NCI-H2081 treated with DMSO at 0.1 percent for 48 hours (cell line): ENCODE measurements at places on chromosomes 2 and 18.

GRCh38 chr2:37654932-37655841 is 16.3 kb downstream of the CDC42EP3 start:
- no peak for DNase-seq

GRCh38 chr2:235263205-235264120 is 230.4 kb upstream of the AGAP1 start:
- DNase-seq: no peak

DNA sequence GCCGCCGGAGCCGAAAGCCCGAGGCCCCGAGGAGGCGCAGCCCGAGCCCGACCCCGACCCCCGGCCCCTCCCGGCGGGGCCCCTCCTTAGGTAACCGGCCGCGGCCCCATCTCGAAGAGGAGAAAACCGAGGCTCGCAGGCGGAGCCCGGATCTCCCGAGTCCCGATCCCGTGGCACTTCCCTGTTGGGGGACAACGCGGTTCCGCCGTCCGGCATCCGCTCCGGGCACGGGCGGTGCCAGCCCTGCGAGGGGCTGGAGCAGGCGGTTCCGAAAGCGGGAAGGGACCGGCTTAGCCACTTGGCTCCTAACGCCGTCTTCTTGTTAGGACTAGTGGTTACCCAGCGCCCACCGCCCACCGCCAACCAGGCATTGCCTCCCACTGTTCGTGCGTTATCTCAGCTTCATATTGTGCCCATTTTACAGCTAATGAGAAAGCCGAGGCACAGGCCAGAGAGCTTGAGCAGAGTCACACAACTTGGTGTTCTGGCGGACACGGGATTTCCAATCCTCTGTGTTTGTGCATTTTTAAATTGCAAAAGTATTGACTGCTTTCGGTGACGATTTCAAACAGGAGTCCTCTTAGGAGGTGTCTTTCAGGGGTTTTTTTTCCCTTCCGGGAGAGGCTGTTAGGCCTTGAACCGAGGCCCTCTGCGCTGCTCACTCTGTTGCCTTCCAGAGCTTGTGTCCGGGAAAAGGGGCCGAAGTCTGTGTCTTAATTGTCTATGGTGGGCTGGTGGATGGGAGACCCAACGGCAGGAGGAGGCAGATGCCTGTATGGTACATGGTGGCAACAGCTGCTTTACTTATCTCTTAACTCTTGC is 562 bp downstream of the CENPA start:
- no peak for DNase-seq

DNA sequence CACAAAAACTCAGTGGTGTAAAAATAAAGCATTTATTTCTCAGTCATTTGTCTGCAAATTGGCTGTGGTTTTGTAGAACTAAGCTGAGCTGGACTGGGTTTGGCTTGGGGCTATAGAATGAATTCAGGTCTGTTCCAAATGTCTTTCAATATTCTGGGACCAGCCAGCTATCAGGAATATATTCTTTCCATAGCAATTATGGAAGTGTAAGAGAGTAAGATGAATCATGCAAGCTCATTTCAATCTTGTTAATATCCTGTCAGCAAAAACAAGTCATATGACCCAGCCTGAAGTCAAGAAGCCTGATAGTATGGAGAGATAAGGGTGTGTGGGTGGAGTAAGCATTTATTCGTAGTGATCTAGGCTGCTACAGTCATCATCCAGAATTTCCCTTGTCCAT is 481.0 kb upstream of the CDH2 start:
- DNase-seq: no peak

DNA sequence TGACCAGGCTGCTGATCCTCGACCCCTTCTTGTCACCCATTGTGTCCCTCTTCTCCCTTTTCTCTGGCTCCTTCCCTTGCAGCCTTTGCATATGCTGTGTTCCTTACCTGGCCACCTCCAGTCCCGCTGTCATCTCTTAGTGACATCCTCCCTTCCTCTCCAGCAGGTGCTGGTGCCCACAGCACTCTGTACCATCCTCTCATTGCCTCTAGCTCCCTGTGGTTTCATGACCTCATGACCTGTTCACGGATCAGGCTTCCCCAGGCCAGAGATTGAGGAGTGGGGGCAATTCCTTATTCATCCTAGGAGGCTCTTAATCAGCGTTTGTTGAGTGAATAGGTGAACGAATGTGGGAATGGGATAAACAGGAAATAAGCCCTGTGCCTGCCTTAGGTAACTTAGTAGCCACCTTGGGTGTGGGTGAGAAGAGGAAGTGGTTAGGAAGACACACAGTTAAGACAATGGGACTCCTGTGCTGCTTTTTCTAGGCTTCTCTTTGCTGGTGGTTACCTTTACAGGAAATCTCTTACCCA is 35.5 kb downstream of the ITGA6 start:
- no peak for DNase-seq

DNA sequence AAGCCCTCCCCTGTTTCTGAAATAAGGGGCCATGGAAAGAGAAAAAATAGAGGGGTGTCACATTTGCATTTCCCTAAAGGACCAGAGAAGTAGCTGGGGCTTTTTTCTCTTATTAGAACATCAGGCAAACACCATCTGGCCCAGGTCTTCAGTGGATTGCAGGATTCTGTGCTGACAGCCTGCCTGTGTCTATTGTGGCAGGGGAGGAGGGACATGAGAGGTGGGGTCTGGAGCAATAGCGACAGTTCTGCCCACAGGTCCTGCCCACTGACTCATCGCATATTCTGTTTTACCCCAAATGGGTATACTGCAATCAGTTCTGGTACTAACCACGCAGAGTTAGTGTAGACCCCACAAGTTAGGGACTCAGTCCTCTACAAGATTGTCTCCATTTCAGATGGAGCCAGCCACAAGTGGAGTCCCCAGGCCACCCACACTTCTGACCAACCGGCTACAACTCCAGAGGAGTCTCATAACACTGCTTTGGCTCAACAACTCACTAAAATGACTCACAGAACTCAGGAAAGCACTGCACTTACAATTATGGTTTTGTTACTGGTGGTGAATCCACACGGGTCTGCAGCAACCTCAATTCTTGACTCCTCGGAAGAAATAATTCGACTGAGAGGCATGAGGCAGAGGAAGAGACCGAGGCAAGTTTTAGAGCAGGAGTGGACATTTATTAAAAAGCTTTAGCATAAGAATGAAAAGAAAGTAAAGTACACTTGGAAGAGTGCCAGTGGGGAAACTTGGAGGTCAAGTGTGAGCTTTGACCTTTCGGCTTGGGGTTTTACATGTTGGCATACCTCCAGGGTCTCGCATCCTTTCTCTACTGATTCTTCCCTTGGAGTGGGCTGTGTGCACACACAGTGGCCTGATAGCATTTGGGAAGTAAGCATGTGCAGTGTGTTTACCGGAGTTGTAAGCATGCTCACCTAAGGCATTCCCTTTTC is 146.4 kb upstream of the SPATS2L start:
- no peak for DNase-seq

GRCh38 chr2:121140734-121141133 is 144.3 kb downstream of the TFCP2L1 start:
- DNase-seq: no peak

- no peak for DNase-seq
Measured at GRCh38 chr2:65372619-65373018, 59.8 kb downstream of the SPRED2 start.

GRCh38 chr2:159050426-159050825 is 82.0 kb downstream of the TANC1 start:
- DNase-seq: no peak

GRCh38 chr18:10923551-10924070 is 225.8 kb downstream of the PIEZO2 start:
- DNase-seq: no peak

- DNase-seq: no peak
Measured at GRCh38 chr2:199848389-199849130, 2.4 kb downstream of the FTCDNL1 start.

DNA sequence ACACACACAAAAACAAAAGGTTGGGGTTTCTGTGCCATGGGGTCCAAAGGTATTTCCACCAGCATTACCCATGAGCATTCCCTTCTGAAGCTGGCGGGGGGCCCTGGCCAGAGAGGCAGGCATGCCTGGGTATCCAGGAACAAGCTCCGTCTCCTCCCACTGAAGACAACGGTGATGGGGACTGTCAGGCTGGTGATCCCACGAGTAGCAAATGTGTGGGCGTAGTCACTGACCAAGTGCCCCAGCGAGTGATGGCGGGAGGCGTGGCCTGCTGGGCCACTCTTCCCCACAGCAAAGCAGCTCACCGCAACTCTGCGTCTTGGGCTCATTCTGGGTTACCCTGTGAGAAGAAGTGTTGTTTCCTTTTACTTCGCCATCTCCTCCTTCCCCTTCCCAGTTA is 270.6 kb downstream of the CDCA7 start:
- DNase-seq: no peak

- no peak for DNase-seq
Measured at GRCh38 chr2:83572400-83572799, 886.7 kb downstream of the SUCLG1 start.

DNA sequence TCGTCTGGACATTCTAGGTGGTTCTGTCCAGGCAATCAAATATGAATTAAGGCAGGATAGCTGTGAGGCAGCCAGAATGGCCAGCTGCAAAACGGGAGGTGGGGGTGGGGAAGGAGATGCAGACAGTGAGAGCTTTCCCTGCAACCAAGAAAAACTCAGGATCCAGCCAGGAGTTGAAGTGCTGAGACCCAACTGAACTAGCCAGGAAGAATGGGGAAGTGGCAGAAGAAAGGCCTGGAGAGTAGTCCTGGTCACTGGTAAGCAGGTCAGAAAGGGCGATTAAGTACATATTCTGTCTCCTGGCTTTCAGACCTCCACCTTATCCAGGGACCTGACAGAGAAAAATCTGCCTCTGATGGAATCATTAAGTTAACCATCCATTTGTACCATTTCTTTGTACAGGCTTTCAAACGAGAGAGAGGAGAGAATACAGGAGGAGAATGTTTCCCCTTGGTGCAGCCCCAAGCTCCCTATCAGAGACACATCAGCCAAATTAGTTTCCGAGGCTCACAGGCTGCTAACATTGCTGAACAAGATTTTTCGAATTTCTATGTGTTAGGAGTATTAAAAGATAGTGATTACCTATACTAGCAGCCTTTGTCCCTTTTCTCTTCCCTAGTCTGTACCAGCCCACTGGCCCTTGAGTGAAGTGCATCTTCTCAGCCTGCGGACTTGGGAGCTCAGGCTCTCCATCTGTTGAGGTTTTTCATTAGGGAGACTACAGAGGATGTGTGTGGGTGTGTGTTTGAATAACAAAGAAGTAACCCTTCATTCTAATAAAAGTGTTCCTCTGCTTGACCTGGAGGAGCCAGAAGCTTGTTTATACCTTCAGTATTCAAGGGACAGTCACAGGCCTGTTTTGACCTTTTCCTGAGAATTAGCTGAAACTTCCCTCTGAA is 12.5 kb upstream of the HOXD1 start:
- DNase-seq: no peak

- DNase-seq: no peak
Measured at GRCh38 chr2:136383167-136383566, 265.2 kb upstream of the CXCR4 start.

DNA sequence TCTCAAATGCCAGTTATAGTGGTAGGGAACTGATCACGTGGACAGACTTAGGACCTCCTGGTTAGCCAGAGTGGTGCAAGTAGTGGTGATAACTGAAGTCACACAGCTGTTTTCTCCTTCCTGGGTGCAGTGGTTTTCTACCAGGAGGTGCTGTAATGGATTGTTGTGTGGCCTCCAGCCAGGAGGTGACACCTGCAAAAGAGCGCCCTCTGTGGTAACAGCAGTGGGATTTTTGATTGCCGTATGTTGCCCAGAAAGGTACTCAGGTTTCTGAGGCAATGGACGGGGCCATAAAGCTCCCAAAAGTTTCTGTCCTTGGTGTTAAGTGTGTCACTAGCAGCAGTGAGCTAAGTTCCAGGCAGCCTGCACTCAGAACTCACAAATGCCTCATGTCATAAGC is 1358.1 kb upstream of the DDX18 start:
- no peak for DNase-seq
